Transverse colon (tissue), 4 donors: ENCODE measurements at places on chromosomes 2 and 18.

DNA sequence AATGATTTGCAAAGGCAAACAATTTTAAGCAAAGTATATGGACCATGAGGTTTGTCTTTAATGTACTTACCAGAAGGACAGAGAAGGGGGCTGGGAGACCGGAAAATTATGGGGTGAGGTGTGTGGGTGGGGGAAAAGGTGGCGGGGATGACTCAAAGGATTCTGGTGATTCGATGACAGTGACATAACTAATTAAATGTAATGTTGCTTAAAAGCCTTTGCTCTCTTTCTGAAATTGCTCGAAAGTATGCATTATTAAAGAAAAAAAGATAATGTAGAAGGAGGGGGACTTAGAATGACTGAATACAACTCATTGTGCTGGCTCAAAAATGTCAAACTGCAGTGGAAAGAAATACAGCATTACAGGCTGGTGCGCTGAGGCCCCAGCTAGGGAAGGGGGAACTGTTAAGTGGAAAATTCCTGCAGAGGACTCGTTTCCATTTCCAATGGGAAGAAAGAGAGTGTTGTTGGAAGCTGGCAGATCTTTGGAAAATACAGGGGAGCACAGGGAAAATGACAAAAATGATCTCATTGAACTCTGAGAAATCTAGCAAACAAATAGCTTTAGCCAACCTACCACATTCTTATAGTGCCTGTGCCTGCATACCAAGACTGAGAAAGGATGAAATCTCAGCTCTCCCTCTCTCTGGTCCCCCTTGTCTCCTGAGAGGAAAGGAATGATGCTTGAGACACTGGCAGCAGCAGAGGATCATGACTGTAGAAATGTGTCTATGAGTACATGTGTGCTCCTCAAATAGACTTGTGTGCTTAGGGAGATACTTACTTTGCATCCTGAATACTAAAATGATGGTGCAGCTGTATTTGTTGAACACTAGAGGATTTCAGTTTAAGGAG, 632.4 kb downstream of the NYAP2 start:
- DNase-seq: no peak

- no peak for DNase-seq
Observed at GRCh38 chr2:80852808-80853139, 548.2 kb upstream of the LRRTM1 start.

DNA sequence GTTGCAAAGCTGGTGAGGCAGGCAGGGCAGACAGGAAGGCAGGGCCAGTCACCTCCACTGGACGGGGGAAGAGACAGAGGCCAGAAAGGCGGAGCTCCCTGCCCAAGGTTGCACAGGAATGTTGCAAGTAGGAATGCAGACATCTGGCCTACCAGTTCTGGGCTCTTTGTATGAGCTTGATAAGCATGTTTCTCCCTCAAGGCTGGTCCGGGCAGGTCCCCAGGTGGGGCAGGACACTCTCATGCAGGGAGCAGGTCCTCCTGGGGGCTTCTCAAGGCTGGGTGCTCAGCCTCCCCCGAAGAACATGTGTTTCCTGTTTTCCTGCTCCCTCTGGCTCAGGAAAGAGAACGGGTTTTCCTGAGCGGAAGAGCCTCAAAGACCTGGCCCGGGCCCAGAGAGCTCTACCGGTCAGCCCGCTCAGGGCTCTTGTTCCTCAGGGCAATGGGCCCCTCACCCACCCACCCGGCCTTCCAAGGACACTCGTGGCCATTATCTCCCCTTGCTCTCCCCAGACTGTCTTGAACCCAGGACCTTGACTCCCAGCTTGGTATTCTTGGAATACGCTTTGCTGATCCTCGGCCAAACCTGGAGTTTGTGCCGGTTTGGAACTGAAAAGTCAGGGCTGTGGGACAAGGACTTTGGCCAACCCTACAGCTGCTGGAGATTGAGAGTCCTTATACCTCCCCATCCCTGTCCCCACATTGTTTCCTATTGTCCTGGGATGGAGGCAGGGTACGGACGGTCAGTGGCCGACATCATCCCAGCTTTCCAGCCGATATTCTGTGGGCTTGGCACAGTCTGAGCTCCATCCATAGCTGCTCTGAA, 87.7 kb upstream of the HAAO start:
- no peak for DNase-seq

DNA sequence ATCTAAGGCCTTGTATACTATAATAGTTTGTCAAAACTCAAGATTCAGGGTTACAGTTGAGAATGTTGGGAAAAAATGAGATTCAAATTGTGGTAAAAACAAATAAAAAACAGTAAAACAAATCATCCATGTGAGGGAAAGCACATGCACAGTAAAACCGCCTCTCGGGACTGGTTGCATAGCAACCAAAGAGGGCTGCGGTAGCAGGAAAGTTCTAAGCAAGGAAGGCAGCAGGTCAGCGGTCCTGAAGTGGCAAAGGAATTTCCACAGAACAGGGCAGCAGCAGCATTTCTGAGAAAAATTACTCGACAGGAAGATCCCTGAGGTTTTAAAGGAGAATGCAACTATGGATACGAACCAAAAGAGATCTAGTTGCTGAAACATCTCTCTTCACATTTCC, 93.7 kb downstream of the DYNAP start:
- DNase-seq: no peak

GRCh38 chr2:19100570-19100969, 257.9 kb downstream of the OSR1 start:
- DNase-seq: no peak

DNA sequence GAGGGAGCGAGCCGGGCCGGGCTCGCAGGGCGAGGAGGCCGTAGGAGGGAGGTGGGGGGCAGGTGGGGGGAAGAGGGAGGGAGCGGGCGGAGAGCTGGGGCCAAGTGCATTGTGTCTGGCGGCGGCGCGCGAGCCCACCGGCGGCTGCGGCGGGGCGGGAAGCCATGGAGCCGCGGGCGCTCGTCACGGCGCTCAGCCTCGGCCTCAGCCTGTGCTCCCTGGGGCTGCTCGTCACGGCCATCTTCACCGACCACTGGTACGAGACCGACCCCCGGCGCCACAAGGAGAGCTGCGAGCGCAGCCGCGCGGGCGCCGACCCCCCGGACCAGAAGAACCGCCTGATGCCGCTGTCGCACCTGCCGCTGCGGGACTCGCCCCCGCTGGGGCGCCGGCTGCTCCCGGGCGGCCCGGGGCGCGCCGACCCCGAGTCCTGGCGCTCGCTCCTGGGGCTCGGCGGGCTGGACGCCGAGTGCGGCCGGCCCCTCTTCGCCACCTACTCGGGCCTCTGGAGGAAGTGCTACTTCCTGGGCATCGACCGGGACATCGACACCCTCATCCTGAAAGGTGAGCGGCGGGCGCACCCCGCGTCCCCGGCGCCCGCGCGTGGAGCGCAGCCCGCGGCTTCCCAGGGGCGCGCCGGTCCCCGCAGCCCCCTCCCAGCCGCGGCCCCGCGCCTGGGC, at the start of gene TMEM178A:
Gene TMEM178A, plus strand, starts transcription at position 107 of the 680 bp plus-strand sequence. Its CDS starts 58 bp downstream, at position 165.
- DNase-seq: no peak
